ENCODE measurements at places on chromosomes 4 and X.

DNA sequence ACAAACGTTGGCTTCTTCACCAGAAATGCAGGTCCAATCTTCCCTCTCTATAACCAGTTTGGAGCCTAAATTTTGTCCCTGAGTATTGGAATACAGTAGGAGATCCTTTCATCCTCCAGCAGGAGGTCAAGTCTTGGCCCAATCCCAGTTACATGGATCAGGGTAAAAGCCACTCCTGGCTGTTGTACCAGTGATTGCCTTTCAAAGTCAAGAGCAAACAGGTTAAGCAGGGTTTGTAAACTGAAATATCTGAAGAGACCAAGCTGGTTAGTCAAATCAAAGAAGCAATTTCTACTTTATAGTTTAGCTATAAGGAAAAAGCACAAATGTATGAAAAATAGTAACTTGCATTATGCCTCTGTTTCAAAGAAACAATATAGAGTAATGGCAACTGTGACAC, 329.4 kb downstream of the NAF1 start:
- no peak for DNase-seq

- no peak for DNase-seq
Observed at GRCh38 chr4:47705326-47705981, 132.4 kb downstream of the CORIN start.

- no peak for DNase-seq
Observed at GRCh38 chr4:182768838-182769237, 148.3 kb downstream of the DCTD start.

DNA sequence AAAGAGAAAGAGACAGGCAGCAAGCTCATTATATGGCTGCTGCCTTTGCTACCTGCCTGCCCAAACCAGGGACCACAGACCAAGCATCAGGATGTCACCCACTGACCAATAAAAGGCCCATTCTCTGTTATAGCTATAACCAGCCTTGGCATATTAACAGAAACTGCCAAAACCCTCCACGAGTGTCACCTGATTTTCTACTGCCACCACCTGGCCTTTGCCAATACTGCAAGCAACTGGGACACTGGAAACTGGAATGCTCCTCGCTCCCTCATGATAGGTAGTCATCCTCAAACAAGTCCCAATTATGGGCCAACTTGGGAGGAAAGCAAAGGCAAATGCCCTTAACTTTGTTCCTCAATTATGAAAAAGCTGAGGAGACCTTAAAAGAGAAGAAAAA, 76.0 kb downstream of the SPIN4 start:
- DNase-seq: no peak

GRCh38 chr4:105461621-105462382, 12.1 kb downstream of the PPA2 start:
- no peak for DNase-seq

DNA sequence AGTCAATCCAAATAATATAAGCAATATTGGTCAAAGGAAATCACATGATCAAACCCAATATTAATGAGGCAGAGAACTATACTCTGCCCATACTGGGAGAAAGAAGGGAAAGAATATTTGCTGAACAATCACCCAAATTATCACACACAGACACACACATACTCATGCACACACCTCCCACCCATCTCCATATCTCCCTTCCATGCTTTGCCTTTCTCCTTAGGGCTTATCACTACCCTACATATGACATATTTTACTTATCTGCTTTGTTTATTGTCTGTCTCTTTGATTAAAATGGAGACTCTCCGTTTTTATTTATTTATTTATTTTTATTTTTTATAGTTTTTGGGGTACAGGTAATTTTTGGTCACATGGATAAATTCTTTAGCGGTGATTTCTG, 112.9 kb upstream of the NHS start:
- DNase-seq: no peak

GRCh38 chrX:3549411-3549911, 164.0 kb downstream of the PRKX start:
- no peak for DNase-seq

DNA sequence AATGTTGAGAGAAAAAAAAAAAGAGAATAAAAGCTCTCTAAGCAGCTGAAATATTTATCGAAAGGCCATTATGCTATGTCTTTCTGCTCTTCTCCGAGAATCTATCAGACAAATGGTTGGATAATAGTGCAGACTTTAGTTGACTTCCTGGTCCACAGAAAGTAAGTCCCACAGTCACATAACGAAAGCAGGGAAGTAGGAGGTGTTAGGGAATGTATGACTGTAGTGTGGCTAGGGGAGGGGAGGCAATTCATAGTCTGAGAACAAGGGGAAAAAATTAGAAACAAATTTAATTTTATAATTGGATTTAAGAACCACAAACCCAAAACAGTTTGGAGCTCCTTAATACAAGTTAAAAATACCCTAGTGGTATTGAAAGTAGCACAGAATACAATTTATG, 79.7 kb upstream of the VEGFC start:
- no peak for DNase-seq

- DNase-seq: no peak
Observed at GRCh38 chrX:147468600-147468999, 443.1 kb upstream of the FMR1 start.

GRCh38 chrX:55924574-55924973, 207.0 kb downstream of the RRAGB start:
- no peak for DNase-seq

DNA sequence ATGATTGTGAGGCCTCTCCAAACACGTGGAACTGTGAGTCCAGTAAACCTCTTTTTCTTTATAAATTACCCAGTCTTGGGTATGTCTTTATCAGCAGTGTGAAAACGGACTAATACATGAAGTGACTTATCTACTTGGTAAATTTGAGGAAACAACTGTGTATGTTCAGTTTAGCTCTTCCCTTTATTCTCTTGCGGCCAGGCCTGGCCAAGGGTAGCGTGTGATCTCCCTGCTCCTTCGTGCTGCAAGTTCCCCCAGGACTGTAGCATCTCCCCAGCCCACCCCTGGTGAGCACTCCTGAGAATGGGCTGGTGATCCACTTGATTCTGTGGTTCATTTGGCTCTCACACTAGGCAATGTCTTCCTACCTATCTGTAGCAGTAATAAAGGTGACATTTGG, 53.2 kb upstream of the CHRNA9 start:
- DNase-seq: no peak

DNA sequence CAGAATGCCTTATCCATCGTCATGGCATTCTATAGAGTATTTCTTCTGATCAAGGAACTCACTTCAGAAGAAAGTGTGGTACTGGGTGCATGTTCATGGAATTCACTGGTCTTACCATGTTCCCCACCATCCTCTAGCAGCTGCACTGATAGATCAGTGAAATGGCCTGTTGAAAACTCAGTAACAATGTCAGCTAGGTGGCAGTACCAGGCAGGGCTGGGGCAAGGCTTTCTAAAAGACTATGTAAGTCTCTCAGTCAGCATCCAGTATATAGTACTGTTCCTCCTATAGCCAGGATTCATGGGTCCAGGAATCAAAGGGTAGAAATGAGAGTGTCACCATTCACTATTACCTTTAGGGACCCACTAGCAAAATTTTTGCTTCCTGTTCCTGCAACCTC, 15.8 kb upstream of the LDB2 start:
- DNase-seq: no peak

- no peak for DNase-seq
Observed at GRCh38 chr4:56060036-56060435, 111.3 kb downstream of the CEP135 start.

- DNase-seq: no peak
Observed at GRCh38 chr4:105137121-105137875, 9.4 kb upstream of the TET2 start.

DNA sequence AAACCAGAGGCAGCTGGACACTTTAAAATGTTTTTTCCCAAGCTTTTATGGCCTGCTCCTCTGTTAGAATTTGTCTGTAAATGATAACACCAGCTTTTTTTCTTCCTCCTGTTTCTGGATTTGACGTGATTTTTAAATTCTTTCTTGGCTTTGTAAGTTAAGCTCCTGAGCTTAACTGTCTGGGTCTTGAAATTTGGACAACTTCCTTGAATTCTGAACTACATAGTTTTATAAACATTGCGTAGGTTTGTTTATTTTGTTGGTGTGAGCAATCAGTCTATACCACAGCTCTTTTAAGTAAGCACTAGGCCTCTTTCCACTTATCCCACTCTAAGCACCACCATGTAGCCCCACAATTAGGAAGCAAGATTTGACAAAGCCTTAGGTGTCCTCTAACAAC, 144.4 kb upstream of the GUCY1A1 start:
- DNase-seq: no peak

GRCh38 chr4:141041021-141041476, 92.2 kb downstream of the RNF150 start:
- peak; percentile 6 for DNase-seq

DNA sequence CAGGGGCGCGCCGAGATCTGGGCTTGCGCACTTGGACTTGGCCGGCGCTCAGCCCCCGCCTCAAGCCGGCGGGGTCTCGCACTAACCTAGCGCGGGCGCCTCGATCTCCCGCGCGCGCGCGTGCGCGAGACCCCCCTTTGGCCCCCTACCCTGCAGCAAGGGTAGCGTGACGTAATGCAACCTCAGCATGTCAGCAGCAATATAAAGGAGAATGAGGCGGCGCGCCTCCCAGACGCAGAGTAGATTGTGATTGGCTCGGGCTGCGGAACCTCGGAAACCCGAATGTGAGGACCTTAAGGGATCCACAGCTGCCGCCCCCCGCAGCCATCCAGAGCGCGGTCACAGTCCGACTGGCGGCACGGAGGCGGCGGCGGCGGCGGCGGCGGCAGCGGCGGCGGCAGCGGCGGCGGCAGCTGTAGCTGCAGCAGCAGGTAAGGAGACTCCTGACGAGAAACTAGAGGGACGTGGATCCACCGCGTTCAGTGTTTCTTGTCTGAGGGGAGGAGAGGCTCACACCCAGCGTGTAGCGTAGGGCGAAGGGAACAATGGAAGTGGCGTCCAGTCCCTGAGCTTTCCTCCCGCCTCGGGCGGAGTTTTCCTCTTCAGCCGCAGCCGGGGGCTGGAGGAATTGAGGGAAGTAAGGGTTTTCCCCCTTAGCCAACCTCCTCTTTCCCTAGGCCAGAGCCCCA, at the start of the genes SATL1 and ZNF711:
Gene SATL1 (minus strand): TSS at position 19 of the 689 bp plus-strand sequence. CDS start 134,811 bp downstream, outside the sequence.
Gene ZNF711 (plus strand): TSS at position 231 of the 689 bp plus-strand sequence. CDS start 3,582 bp downstream, outside the sequence.
- peak; percentile 60 for DNase-seq

DNA sequence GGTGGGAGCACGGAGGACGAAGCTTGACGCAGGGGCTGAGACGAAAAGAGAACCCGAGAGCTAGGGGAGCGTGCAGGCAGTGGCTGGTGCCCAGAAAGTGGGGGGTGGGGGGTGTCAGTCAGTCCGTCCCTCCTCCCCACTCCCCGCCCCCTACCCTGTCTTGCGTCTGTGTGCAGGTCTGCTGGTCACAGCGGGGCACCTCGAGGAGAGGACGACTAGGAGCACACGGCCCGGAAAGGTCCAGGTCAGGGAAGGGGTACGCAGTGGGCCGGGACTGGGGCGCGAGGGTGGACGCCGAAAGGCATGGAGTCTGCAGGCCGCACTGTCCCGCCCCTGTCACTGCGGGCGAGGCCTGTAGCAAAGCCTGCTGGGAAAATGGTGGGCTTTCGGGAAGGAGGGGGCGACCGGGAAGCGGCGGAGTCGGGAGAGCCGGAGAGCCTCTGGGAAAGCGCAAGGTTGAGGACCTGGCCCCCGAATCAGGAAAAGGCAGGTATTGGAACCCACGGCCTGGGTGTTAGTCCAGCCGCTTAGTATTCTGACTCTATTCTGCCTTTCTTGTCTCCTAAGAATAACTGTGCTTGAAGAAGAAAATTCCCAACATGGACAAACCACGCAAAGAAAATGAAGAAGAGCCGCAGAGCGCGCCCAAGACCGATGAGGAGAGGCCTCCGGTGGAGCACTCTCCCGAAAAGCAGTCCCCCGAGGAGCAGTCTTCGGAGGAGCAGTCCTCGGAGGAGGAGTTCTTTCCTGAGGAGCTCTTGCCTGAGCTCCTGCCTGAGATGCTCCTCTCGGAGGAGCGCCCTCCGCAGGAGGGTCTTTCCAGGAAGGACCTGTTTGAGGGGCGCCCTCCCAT, 769 bp downstream of the TCEAL1 start:
- peak; percentile 21 for DNase-seq

All from SHP77 treated with DMSO at 0.1 percent for 48 hours (cell line).